ENCODE measurements at places on chromosomes 6 and 20.
A peak's percentile ranks its signal among the peaks of the same experiment; 100 is the strongest.

- DNase-seq = no peak
Measured at GRCh38 chr20:4322499-4322898, 307.1 kb upstream of the RNF24 start.

- no peak for DNase-seq
Measured at GRCh38 chr6:25034431-25034921, 98.7 kb upstream of the RIPOR2 start.

DNA sequence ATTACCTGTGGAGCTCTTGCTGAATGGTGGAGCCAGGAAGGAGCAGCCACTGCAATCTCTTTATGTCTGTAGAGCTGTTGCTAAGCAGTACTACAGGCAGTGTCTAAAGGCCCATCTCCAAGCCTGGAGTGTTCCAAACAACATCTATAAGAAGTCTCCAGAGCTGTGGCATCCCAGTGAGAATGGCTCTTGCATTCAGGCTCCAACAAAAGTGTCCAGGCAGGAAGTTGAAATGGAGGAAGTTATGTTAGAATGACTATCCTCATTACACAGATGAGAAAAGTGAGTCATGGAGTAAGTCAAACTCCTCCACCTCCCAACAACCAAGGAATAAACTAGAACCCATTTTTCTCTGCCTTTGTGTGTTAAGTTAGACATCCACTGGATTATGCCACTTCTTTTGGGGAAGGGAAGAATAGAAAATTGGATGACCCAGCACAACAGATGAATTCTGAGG, 288.5 kb upstream of the STXBP5 start:
- no peak for DNase-seq

GRCh38 chr20:35947489-35947888, 6.8 kb downstream of the SCAND1 start:
- DNase-seq = no peak

DNA sequence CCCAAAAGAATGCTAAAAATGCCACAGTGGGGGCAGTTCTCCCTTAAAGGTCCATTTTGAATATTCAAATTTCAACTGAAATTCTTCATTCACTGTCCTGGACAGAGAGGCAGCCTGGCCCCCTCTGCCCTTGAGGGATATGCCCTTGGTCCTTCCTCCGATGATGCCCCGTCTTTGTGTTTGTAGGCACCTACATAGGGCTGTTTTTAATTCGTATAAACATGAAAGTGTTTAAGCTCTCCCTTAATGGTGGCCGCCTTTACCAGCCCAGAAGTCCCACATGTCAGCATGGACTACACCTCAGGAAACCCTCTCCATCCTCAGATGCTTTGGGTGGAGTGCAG, 70.2 kb downstream of the SSR1 start:
- no peak for DNase-seq

DNA sequence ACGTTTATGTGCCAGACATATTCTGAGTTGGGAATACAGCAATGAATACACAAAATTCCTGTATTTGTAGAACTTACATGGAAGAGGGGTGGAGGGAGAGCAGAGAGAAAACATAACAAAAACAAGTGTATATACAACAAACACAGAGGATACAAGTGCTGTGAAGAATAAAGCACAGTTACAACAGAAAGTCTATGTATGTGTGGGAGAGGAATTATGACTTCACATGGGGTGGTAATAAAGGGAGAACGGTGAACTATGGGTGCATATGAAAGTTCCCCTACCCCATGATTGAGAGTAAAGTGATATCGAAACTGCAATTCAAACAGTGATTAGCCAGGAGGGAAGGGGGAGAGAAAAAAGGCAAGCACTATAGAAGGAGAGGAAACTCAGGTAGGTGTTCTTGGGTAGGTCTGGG, 24.6 kb downstream of the HBS1L start:
- no peak for DNase-seq

- DNase-seq = no peak
Measured at GRCh38 chr6:132252113-132252512, 149.2 kb downstream of the MOXD1 start.

DNA sequence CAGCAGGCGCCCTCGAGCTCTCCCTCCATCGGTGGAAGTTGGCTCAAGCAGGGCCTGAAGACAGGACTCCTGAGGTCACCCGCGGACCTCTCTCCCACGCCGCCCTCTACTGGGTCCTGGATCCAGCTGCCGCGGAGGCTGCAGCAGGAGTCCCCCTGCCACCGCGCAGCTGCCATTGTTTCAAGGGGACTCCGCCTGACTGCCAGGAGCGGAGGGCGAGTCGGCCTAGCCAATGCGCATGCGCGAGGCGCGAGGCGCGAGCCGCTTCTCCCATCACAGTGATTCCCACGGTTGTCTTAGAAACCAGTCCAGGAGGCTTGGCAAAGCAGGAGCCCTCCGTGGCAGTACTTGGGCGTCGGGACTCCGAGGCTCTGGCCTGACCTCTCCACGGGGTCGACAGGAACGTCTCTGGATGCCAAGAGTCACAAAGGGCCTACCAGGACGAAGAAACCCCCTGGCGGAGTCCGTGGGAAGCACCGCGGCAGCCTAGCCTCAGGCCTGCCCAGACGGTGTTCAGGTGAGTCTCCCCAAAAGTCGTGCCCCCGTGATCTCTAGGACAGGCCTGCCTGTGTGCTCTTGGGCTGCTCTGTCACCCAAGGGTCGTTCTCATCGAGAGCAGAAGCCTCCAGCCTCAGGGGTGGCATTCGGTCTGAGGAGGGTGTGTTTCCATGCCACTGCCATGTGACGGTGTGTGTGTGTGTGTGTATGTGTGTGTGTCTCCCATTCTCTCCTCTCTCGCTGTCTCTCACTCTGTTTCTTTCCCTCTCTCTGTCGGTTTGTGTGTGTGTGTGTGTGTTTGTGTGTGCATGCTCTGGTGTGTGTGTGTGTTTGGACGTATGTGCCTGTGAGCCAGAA, 290.6 kb upstream of the ZNF337 start:
- no peak for DNase-seq

DNA sequence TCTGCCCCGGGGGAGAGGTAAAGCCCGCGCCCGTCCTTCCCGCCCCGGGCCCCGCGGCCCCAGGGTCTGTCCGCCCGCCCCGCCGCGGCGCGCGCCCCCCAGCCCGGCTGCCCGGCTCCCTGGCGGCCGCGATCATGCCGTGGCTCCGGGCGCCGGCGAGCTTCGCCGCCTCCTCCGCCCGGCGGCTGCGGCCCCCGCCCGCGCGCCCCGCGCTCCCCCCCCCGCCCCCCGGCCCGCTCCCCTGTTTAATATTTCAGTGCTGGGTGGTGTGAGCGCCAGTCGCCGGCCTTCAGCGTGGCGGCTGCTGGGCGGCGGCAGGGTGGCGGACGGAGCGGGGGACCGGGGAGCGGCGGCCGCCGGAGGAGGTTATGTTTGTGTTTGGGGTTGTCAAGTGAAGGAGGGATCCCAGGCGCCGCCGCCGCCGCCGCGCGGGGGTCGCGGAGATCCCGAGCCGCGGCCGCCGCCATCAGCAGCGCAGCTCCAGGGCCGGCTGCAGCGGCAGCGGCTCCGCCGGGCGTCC, at the start of gene HIVEP1:
Gene HIVEP1, plus strand, starts transcription at position 275 of the 520 bp plus-strand sequence. CDS start 3,317 bp downstream, outside the sequence.
- DNase-seq = no peak

GRCh38 chr6:69866351-69866769, at the start of gene COL19A1:
COL19A1 (plus strand) TSS chr6:69866556; CDS start chr6:69879568, 13,012 bp downstream.
- DNase-seq = no peak

DNA sequence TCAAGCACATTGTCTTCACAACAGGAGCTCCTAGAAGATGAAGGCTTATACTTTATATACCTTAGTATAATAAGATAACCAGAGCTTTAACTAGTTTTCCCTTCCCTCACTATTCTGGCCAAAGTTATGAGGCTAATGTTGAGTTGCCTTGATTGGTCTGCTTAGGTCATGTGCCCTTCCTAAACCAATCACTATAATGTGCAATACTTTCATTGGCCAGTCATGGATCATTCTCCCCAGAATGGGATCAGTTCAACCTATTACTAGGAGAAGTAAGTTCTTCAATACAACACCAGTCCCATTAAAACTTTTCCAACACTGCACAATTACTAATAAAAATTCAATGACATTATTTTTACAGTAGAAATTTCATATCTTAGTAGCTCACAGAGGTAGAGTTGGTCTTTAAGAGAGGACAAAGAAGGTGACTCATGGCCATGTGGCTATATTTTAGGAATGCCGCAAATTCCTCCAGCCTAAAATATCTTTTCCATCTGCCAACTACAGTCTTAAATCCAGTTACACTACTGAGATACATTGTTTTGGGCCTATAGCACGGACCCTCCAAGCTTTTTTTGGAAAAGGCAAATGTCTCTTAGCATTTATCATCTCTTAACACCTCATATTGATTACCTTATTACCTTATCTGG, 12.5 kb upstream of the POU3F2 start:
- DNase-seq = no peak

DNA sequence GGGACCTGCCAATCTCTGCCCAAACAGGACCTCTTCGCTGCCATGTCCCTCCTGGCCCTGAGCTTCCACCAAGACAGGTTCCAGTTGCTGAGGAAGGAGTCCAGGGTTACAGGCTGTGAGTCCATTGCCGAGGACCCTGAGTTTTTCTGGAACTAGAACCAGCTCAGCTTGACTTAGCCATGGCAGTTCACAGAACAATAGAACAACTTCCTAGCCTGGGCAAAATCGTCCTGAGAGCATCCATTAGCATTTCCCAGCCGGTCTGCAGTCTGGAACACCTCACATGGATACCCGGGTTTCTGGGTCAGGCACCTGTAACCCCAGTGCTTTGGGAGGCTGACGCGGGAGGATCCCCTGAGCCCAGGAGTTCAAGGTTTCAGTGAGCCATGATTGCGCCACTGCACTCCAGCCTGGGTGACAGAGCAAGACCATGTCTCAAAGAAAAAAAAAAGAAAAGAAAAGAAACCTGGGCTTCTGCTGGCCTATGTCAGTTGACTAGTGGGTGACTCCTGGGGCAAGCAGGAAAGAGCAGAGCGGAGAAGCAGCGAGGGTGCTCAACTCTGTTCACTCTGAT, 90.3 kb downstream of the TCP11 start:
- DNase-seq = no peak

DNA sequence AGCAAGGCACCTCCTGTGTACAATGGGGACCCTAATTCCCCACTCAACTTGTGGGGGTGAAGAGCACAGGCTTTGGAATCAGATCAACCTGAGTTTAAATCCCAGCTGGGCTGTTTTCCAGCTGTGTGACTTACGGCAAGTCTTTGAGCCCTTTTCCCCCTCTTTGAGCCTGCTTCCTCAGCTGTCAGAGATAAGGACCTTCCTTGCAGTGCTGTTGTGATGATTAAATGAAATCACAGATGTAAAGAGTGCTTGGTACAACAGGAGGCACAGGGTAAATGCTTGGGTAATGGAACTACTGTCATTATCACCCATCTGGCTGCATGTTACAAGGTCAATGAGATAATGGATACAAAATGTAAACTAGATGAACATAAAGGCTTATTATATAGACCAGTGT, 3.2 kb downstream of the SNX21 start:
- no peak for DNase-seq

DNA sequence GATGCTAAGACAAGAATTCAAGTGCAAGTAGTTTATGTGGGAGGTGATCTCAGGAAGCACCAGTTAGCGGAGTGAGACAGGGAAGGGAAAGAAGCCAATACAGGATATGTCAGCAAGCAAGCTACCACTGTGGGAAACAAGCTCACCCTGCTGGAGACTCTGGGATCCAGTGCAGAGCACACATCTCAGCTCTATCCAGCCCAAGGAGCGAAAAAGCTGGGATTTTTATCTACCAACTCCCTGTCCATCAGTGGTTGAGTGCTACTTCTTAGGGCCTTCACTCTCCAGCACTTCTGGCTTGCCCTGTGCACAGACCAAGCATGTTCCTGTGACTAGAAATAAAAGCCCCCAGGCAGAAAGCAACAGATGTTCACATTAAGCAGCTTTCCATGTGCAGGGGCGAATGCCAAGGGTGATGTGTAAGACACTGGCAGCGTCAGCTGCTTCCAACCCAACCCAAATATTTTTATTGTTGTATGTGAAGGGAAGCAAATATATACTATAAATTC, 10.8 kb upstream of the RNF24 start:
- DNase-seq = no peak

- DNase-seq = no peak
Measured at GRCh38 chr6:10838794-10839333, 525 bp upstream of the MAK start.

DNA sequence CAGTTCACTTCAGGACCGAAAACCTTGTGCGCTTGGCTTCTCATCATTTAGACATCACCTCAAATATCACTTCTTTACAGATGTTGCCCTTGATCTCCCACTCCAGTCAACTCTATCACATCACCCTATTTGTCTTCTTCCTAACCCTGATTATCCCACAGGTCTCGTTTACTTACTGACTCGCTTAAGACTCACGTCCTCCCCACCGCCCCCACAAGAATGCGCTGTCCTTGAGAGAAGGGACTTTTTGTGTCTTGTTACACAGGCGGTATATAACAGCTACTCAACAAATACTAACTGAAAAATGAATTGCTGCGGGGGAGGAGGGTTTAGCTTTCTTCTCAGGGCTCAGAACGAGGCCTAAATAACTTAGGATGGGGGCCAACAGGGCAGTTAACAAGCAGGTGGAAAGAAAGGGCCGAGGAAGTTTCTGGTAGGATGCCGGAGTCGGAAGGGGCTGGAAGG, 527 bp downstream of the TOMM34 start:
- peak; percentile 33 for DNase-seq

DNA sequence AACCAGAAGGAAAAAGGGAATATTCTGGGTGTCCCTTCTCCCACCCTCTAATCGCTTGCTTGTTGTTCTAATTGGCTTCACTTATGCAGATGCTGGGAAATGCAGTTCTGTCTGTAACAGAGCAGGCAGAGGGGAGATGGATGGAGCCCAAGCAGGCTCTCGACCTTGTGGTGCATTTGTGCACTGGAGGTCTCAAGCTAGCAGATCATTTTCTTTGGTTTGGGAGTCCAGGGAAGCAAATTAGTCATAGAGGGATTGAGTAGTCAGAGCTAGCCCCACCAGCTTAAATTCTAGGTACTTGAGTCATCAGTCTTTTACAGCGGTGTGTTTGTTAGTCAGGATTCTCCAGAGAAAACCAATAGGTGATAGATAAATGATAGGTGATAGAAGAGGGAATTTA, 234.7 kb upstream of the ECI2 start:
- DNase-seq = no peak

DNA sequence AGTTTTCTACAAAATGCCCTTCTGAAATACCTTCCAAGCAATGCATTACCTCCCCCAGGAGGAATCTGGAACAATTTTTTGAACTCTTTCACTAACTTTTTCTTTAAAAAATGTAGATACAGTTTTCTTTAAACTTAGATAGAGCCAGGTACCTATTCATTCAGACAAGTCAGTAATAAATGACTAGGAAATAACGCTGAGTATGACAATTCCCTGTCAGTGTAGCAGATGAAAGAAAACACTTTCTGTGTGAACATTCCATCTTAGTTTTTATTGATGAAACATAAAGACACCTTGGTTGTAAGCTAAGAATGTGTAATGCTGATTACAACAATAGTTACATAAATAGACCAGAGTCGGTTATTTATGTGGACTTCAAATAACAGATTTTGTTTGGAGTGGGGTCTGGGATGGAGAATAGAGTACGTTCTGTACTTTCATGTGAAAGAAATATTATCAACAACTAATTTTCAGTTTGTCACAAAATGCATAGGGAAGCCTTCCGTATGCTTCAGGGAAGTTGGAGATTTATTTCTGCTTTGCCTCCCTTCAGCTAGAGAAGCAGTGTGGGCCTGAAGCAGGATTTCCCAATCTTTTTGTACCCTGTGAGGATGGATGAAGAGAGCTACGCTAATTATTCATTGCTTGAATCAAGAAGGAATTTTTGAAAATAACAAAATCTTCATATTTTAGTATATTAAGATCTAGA, 19.2 kb upstream of the QKI start:
- DNase-seq = no peak

Measured in T follicular helper cell (primary cell).